Lung (tissue), 17 donors: ENCODE measurements at places on chromosomes 6 and 20. TPM values are rescaled to one million over a fixed set of nuclear protein-coding genes. Genes with fewer than 3 reads are reported as not detected.

SUMO4 gene
- 0.11 TPM for polyA plus RNA-seq

LRFN2 gene
- not detected for polyA plus RNA-seq

LRRC1 gene
- 4.8 TPM for polyA plus RNA-seq

CLPSL2 gene
- not detected for polyA plus RNA-seq

SLC22A3 gene
- 9.5 TPM for polyA plus RNA-seq

NRN1 gene
- polyA plus RNA-seq, result 8.4 TPM

TMEM14C gene
- 77.9 TPM for polyA plus RNA-seq

HDDC2 gene
- 72.3 TPM for polyA plus RNA-seq

ADA gene
- polyA plus RNA-seq, result 4.2 TPM

RIMS1 gene
- polyA plus RNA-seq, result 0.34 TPM

RGS17 gene
- polyA plus RNA-seq, result 0.17 TPM

NHLRC1 gene
- polyA plus RNA-seq, result 1.5 TPM

ZNF311 gene
- polyA plus RNA-seq, result 1.0 TPM

SSTR4 gene
- polyA plus RNA-seq, result 0.06 TPM

TPBG gene
- 8.2 TPM for polyA plus RNA-seq

YWHAB gene
- polyA plus RNA-seq, result 133 TPM

DEFB119 gene
- not detected for polyA plus RNA-seq

ASIP gene
- 0.87 TPM for polyA plus RNA-seq

NRSN2 gene
- 34.7 TPM for polyA plus RNA-seq

XKR7 gene
- polyA plus RNA-seq, result 0.08 TPM

CDSN gene
- 0.10 TPM for polyA plus RNA-seq

DCDC2 gene
- polyA plus RNA-seq, result 2.3 TPM

LTB gene
- 9.8 TPM for polyA plus RNA-seq

DACT2 gene
- polyA plus RNA-seq, result 1.0 TPM

DEFB125 gene
- not detected for polyA plus RNA-seq

TRIM38 gene
- 7.5 TPM for polyA plus RNA-seq

ZNF391 gene
- polyA plus RNA-seq, result 1.5 TPM

BMP7 gene
- 1.1 TPM for polyA plus RNA-seq

OOEP gene
- 0.37 TPM for polyA plus RNA-seq
